ENCODE measurements at places on chromosomes 5 and 9.

- no peak for DNase-seq
Measured at GRCh38 chr9:112285056-112285455, 48.4 kb downstream of the PTBP3 start.

DNA sequence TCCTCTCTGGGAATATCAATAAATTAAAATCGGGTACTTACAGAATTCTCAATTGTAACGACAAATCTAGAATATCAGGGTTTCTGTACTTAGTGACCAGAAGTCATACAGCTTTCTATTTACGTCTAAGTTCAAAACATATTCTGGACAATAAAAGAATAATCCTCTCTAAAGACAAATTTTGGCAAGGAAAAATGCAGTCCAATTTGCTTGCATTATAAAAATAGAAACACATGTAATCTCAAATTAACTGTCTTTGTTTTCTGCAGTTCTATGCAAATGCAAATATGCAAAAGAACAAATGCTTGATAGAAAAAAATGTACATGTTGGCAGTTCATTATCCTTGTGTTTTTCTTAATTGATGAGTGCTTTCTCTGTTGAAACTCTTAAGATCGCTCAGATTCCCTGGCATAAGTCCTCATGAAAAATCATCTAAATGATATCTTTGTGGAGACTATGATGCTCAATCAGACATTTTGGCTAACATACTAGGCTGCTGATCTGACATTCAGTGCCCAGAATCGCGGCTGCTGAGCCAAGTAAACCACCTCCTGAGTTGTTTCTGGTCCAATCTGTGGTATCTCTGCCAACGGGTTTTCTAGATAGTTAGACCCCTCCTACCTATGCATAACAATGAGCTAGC lies 990.1 kb upstream of the C9orf72 start:
- no peak for DNase-seq

GRCh38 chr9:4491626-4491975 lies 1.3 kb downstream of the SLC1A1 start:
- DNase-seq, result no peak

- no peak for DNase-seq
Measured at GRCh38 chr9:123536455-123536868, 180.5 kb downstream of the CRB2 start.

GRCh38 chr5:149581192-149581861 lies at the start of gene ARHGEF37:
Gene ARHGEF37, plus strand, starts transcription at chr5:149581498. Its CDS starts 16,272 bp downstream, at chr5:149597770.
- DNase-seq, result no peak

- DNase-seq, result no peak
Measured at GRCh38 chr5:68330574-68330973, 115.0 kb downstream of the PIK3R1 start.

DNA sequence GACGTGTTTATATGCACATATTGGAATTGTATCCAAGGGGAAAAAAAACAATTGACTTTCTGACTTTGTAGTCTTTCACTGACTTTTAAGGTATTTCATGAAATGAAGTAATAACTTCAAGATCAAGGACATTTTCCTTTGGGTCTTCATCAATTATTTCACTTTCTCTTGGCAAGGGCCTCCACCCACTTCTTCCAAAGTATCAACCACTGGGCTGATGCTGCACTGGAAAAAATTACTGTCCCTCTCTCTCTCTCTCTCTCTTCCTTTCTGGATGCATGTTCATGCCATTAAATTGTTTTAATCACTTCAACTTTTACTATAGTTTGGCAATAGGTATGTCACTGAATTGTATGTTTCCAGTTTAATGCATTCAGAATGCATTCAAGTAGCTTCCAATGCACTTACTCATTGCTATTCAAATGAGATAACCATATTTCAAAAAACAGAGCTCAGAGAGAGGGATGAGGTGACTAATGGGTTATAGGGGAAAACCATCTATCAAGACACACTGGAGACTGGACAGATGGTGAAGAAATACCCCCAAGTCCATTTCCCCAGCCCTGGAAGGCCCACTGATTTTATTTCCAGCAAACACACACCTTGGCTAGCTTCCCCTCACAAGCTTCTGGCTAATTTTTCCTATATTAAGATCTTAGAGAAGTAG lies 585.3 kb downstream of the EBF1 start:
- DNase-seq, result no peak

- no peak for DNase-seq
Measured at GRCh38 chr9:79104951-79105350, 466.8 kb upstream of the TLE4 start.

DNA sequence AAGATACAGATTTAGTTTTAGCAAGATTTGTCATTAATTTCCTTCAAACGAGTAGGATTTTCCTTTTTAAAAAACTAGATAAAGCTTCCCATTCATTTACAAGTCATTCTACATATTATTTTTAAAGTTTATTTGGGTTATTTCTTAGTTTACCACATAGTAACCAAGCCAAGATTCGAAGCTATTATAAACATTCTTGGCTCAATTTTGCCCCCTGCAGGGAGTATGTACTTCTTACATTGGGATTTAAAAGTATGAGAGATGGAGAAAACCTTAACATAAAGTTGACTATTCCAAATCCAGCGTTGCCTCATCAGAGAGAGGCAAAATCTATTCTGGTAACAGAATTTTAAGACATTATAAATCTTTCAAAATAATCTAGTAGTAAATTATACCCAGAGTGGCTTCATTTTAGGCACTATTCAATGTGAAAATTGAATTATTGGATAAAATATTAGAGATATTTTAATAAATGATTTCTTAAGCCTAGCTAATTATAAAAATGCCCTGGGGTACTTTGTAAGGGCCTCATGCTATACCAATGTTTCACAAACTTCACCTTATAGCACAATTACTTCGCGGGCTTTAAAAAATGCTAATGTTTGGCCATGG lies 39.1 kb downstream of the FBN2 start:
- DNase-seq, result peak; percentile 9

DNA sequence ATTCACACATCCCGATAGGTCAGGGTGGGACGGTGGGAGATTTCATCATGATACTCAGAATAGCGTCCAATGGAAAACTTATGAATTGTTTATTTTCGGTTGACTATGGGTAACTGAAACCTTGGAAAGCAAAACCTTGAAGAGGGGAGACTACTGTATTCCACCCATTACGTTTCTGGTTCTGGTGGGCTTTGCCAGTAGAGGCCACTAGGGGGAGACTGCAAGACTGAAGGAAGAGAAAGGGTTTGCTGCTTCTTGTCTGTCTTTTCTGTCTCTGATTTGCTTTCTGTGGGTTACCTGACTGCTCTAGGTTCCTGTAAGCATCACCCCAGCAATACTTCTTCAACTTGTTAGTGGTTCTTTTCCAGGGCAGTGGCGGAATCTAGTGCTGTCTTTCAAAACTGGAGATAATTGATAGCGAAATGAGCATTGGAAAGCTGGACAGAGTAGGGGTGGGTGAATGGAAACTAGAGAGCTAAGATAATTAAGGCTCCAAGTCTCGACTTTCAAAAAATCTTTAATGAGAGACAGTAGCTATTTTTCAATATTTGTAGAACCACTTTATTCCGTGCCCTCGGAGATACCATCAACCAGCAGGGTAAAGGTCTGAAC lies 27.0 kb downstream of the GRIN3A start:
- DNase-seq, result peak; percentile 37

- no peak for DNase-seq
Measured at GRCh38 chr5:133298447-133298846, 246.6 kb downstream of the HSPA4 start.

GRCh38 chr5:134103397-134103796 lies 11.1 kb upstream of the TCF7 start:
- DNase-seq, result no peak

GRCh38 chr5:132657676-132658380 lies at the start of gene IL13:
Gene IL13, plus strand, starts transcription at chr5:132658173. Its CDS starts 14 bp downstream, at chr5:132658187.
- DNase-seq, result no peak

- peak; percentile 79 for DNase-seq
Measured at GRCh38 chr9:132114102-132114707, 34.5 kb upstream of the MED27 start.

DNA sequence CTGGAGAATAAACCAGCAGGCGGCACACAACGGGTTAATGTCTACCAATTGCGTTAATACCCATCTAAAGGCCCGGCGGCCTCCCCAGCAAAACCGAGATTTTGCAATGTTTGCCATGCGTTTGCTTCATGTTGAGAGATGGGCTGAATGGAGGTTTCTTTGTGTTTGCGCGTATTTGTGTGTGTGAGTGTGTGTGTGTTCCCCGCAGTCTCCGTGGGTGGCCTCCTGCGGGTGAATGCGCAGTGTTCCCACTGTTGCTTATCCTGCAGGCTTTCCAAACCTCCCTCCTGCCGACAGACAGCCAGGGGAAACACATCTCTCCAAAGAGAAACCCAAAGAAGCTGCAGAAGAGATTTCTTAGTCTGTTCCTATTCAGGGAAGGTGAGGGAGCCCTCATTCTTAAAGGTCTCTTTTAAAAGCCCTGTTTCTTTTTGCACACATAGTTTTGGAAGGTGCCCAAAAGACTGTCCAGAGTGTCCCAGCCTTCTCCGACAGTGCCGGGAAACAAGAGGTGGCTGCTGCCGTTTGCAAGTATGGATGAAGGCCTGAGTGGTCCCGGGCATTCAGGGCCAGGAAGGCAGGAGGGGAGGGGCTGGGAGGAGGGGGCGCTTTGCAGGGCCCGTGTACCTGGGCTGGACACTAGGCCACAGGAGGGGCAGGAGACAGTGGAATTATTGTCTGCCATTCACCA lies 103.8 kb upstream of the ERCC6L2 start:
- no peak for DNase-seq

GRCh38 chr5:89281766-89282553 lies 399.0 kb upstream of the MEF2C start:
- DNase-seq, result no peak

GRCh38 chr9:15377625-15378540 lies 44.8 kb upstream of the SNAPC3 start:
- DNase-seq, result no peak

GRCh38 chr5:128645581-128645980 lies 107.5 kb upstream of the FBN2 start:
- no peak for DNase-seq

GRCh38 chr5:126274763-126275125 lies 148.5 kb upstream of the GRAMD2B start:
- DNase-seq, result no peak

DNA sequence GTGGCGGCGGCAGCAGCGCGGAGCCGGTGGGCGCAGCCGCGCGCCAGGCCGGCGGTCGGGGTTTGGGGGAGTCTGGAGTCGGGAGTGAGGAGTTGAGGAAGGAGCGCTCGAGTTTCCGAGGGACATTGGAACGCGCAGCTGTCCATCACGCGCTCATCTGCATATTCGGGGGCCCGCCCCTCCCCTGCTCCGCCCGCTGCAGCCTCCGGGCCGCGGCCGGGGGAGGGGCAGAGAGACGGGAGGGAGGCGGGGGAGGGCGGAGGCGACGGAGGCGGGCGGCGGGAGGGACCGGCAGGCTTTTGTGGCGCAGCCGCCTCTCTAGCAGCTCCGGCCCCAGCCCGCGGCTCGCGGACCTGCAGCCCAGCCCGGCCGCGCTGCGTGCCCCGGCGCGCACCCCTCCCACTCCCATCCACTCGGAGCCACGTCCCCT lies at the start of gene IRX2:
TSS of gene IRX2 (minus strand) at position 86 of the 430 bp plus-strand sequence. CDS start 264 bp downstream, outside the sequence.
- DNase-seq, result no peak

GRCh38 chr9:116350213-116350612 lies 196.6 kb downstream of the PAPPA start:
- no peak for DNase-seq

DNA sequence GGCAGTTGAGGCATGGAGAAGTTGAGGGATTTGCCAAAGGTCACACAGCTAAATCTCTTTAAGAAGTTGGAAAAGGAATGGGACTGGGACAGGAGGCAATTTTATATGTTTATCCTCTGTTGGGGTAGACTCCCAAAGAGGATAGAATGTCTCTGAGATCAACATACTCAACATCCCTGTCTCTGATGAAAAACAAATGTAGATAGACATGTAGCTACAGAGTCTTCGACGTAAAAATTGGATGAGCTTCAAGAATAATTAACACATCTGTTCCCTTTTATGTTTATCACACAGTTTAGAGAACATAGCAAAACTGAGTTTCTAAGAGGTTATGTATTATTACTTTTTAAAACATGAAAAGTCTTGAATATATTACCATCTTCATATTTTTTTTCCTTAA lies 204.6 kb upstream of the CD180 start:
- no peak for DNase-seq

DNA sequence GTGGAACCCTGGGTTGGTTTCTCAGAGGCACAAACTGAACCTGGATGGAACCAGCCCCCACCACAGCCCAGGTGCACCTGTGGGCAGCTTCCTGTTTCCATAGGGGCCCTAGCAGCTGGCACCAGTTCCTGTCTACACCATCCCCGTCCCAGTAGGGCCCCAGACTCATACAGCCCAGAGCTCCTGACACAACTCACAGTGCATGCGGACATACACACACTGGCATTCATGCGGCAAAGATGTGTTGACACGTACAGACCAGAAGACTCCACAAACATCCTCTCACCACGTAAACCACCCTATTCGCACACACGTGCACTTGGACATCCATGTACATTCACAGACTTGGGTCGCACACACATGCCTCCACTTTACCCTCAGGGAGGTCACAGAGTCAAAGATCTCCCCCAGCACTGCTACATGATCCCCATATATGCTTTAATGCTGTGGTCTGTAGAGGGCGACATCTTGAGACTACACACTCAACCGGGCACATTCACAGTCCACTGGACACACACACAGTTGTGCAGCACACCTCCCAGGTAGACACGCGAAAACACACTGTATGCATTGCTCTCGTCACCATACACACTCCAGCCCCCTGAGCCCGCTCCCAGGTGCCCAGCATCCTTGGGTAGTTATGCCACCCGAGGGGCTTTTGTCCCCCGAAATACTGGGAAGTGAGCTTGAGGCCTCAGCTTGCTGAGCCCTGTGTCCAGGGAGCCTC lies 22.4 kb downstream of the CXXC5 start:
- DNase-seq, result peak; percentile 53

DNA sequence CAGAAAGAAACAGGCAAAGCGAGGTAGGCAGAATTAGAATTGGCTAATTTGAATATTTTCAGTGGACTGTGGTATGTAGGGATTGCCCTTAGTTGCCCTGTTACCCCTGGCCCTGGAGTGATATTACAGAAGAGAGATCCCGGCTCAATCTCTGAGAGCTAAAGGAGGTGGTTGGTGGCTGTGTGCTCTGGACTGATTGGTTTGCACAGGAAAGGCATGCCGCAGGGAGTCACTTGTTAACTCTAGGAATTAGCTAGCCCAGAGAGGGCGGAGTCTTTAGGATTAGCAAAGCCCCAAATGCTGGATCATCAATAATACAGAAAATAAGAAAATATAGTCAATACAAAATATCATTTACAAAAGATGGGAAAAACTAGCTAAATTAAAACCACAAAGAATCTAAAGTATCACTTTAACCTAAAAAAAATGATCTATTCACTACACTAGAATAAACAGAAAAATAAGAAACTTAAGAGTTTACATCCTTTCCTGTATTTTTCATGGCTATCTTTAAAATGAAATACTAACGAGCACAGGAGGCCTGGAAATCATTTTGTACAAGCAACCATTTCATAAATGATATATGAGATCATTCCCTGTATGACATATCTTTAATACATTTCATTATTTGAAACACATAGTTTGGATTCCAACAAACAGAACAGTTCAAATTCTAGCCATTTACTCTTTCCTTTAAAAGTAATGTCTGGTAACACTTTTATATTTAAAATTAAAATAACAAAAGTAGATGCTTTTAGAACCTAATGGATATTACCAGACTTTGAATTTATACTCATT lies 71.1 kb downstream of the GNAQ start:
- DNase-seq, result peak; percentile 28

All from K562 (cell line).